ENCODE measurements at places on chromosomes 12 and 14.

- DNase-seq, result no peak
Measured at GRCh38 chr12:104603545-104603973, 146.8 kb downstream of the CHST11 start.

DNA sequence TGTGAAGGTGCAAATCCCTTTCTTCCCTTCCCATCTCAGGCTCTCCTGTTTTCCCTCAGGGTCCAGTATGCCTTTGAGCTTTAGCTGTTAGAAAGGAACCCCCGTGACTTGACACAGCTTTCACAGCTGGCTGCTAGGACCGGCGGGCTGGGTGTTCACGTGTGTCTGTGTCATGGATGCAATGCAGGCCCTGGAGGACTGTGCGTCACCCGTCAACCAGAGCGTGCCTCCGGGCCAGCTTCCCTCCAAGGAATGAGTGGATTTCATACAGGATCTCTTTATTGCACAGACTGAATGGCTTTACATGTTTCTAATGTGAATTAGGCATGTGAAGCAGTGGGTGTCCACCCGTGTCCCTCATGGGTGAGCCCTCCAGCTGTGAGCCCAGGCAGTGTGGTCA, 77.4 kb downstream of the AACS start:
- DNase-seq, result no peak

GRCh38 chr12:56040963-56041551, 661 bp upstream of the RPS26 start:
- no peak for DNase-seq

DNA sequence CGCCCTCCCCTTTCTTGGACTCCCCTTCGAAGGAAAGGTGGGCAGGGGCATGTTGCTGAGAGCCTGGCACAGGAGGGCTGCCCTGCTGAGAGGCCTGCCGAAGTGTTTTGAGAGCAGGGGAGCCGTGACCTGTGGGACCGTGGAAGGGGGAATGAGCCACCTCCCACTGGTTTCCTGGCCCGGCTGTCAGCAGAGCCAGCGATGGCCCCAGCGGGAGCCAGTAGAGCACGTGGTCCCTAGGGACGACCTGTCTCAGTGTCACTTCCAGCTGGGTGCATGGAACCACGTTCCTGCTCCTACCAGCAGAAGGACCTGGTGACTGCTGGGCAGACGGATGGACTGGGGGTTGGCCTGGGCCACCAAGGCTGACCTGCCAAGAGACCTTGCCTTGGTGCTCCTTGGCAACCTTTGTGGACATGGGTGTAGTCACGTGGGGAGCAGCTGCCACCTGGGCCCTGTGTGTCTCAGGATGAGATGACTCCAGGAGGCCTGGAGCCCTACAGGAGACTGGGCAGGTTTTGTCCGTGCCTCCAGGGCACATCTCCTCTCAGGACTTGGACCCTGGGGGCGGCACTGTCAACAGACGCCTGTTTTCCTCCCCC, 34.6 kb downstream of the BEGAIN start:
- DNase-seq, result no peak

GRCh38 chr14:39025250-39025809, 77.7 kb downstream of the SEC23A start:
- no peak for DNase-seq
